ENCODE measurements at places on chromosomes 7 and 10.

DNA sequence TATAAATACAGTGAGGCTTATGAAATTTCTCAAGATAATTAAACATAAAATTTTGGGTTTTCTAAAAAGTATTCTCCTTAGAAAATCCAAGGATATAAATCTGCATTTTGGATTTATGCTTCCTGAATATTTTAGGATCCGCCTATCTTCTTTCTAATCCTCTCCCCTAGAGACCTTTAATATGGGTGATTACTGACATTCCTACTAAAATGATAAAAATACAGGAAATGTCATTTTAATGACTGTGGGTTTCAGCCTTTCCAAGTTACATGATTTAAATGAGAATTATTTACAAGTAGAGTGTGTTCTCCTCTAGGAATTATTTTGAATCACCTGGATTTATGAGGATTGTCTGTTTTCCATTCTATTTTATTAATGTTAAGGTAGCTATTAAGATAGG lies 150.4 kb downstream of the C7orf25 start:
- no peak for DNase-seq

DNA sequence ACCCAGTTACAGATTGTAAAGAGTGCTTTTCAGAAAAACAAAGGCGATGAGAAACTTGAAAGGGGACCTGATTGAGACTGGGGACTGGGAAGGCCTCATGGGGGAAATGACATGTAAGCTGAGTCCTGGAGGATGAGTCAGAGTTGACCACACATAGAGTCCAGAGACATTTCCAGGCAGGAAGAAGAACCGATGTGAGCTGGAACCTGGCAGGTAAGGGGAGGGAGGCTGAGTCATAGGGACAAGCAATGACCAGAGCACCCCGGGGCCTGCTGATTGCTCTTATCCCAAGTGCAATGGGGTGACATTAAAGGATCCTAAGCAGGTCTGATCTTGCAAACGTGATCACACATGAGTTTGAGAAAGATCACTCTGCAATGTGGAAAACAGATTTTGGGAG lies 11.7 kb downstream of the TLL2 start:
- no peak for DNase-seq

DNA sequence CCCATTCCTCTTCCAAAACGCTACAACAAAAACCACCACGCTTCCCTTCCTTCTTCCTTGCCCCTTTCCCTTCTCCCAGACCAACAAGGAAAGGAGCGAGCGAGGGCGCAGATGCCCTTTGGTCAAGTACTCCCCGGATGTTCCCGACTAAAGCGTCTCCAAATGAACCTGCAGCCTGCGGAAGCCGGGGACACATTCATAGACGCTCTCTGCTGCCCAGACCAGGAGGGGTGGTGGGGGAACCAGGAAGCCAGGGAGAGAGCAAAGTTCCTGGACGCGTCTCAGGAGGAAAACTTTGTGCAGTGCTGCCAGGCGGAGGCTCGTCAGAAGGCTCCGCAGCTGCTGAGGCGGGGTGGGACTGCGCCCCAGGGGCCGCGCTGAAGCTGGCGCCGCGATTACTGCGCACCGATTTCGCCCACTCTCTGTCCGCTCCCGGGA lies 754 bp downstream of the SEMA3D start:
- peak; percentile 44 for DNase-seq

DNA sequence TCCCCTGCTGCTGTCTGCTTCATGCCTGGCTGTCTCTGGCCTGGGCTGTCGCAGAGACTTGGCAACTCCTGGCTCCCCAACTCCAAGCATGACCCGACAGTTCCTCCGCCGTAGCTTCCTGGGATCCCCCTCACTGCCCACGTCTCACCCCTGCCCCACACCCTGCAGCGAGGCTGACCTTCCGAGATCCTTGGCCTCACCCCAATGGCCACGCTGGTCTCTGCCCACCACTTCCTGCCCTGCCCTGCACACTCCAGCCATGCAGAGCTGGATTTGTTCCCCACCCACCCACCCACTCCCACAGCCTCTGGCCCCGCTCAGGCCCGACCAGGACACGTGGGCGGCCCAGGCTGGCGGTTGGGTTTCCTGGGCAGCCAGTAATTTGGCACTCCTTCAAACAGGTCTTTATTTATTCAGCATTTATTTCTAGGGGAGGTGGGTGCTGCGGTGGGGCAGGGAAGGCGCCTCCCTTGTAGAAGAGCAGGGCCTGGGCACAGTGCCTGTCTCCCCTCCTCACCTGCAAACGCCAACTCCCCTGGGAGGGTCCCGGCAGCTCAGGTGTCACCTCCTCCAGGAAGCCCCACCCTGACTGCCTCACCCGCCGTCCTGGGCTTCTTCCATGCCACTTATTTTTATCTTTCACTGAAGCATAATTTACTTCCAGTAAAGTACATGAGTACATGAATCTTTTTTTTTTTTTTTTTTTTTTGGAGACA lies 25.5 kb downstream of the GTF2IRD1 start:
- peak; percentile 33 for DNase-seq

DNA sequence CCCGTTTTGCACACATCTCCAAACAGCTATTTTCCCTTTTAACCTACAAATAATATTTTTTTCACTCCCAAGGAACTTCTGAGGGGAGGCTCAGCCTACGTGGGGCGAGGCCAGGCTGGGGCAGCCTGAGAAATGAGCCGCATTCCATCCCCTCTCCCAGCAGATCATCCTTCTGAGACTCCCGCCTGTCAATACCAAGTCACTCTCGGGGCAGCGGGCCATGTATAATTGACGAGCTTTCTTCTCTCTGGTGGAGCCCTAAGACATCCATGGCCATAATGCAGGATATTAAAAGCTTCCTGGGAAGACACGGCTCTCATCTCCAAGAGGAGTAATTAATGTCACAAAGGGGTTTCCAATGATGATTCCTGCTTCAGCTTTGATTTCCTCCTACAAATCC lies 37.8 kb upstream of the CHST15 start:
- no peak for DNase-seq

DNA sequence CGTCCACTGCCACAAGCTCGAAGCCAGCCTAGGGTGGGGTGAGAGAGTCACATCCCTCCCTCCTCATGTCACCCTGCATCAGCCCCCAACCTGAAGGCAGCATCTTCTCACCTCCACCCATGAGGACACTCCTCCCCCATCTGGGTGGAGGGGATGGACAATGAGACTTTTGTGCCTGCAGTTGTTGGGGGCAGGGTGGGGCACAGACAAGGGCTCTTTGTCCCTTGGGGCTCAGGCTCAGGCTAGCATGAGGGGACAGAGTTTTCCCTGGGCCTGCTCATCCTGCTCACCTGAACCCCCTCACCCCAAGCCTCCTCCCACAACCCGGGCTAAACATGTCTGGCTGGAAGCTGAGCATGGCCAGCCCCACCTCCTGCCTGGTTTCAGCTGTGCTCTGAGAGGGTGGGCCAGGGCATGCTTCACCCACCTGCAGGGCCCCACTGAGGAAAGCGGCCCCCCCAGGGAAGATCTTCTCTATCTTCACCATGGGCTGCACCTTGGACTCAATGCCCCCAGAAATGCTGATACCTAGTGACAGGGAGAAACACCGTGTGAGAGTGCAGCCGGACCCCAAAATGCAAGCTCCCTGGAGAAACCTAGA lies 9.3 kb downstream of the LZTS2 start:
- DNase-seq: no peak

- peak; percentile 50 for DNase-seq
Observed at GRCh38 chr7:107742678-107743566, 1.0 kb upstream of the CBLL1 start.

- no peak for DNase-seq
Observed at GRCh38 chr10:90917238-90917967, 3.5 kb downstream of the ANKRD1 start.

- DNase-seq: no peak
Observed at GRCh38 chr7:33420311-33420940, 291.1 kb downstream of the BBS9 start.

GRCh38 chr7:28093623-28094232 lies 86.9 kb downstream of the JAZF1 start:
- peak; percentile 83 for DNase-seq

- DNase-seq: no peak
Observed at GRCh38 chr10:93580828-93581227, 14.4 kb downstream of the FFAR4 start.

- DNase-seq: no peak
Observed at GRCh38 chr7:134366481-134366880, 49.8 kb upstream of the SLC35B4 start.

DNA sequence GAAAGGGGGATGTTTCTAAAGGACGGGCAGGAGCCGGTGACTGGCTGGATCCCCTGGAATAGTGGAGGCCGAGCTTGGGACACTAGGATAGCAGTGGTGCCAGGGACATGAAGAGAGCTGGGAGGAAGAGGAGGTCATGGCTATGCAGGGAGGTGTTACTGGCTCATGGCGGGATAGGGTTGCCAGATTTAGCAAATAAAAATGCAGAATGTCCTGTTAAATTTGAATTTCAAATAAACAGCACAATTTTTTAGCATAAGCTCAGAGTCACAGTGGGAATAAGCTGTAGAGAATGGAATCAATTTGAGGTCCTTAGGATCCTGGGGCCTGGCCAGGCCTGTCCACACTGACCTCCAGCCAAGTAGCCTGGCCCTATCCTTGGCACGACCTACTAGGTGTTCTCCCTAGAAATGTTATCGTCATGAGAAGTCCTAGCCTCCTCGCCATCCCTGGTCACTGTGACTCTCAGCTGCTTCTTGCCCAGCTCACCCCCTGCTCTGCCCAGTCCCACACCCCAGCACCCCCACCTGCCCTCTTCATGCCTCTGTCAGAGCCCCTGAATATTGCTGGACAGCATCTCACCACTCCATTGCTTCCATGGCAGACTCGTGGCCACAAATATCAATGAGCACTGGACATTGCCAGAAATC lies 7.6 kb upstream of the KCP start:
- peak; percentile 40 for DNase-seq
